ENCODE measurements at places on chromosomes 1 and 21.

DNA sequence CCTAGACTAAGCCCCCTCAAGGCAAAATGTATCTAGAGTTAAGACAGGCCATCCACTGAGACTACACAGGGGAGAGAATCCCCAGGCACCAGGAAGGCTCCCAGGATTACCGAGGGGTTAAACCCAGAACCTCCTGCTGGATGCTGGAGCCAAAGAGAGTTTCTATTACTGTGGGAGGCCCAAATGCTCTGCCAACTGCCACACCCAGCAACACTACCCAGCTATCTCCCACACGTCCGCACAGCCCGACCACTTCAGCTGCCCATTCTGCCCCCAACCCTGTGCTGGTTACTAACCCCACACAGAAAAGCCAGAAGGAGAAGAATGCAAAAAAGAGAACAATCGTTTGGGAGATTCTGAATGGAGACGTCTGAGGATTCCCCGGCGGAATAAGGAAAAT lies 63.6 kb downstream of the CD46 start:
- DNase-seq, result no peak

- DNase-seq, result peak; percentile 6
These were observed 6.1 kb upstream of the CD1A start for GRCh38 chr1:158248118-158248517.

DNA sequence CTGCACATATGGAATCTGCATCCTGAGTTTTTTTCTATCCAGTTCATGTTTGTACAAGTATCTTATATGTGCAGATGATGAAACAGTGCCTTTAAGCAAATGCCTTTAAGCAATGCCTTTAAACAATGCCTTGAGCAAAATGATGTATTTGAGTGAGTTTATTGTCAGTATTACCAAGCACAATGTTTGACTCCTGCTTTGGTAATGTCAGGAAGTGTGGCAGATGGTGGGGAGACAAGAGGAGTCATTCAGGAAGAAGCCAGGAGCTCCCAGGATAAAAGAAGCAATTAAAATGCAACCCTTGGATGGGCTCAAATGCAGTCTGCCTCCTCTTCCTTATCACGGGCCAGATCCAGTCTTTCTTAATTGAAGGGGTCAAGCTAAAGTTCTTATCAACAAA lies 108.7 kb upstream of the KCNJ15 start:
- DNase-seq, result no peak

DNA sequence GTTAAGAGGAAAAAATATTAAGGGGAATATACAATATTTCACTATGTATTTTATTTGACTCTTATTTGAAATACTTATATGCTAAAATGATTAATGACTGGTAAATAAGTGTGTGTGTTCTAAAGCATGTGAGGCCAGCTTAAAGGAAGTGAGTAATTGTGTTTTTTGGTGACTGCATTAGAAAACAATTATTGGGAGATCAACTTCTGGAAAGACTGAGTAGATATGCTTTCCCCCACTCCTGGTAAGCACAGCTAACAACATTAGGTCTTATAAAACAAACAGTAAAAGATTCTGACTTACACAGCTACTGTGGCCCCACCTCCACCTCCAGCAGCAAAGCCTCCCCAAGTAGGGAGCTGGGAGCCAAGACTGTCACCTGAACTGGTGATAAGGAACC lies 403.0 kb downstream of the SRGAP2C start:
- no peak for DNase-seq

DNA sequence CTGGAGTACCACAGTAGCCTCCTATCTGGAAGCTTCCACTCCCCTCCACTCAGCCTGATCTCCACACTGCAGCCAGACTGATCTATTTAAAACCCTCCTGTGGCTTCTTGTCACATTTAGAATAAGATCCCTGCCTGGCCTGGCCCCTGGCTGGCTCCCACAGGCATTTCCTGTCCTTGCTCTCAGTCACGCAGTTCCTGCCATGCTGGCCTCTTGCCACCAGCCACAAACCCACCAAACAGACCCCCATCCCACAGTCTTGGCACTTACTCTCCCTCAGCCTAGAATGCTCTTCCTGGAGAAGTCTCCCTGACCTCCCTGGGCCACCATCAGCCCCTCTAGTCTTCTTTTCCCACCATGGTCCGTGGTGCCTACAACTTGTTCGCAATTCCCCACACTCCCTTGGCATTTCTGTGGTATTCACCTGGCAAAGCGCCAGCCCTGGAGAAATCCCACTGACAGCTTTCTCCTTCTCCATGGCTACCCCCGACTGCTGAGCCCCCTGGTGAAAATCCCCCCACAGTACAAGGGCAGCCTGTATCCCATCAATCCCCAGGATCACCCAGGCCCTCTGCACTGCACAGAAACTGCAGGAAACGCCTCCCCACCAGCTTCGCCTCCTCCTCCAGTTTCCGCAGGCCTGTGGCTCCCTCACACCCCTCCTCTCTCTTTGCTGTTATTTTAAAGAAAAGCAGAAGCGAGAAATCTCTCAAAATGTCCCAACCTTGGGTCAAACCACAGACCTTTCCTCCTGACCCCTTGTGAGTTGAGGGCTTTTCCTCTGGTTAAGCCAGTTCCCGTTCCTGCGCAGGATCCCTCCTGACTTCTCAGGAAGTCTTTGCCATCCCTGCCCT lies 94.5 kb downstream of the SYT2 start:
- DNase-seq, result no peak

DNA sequence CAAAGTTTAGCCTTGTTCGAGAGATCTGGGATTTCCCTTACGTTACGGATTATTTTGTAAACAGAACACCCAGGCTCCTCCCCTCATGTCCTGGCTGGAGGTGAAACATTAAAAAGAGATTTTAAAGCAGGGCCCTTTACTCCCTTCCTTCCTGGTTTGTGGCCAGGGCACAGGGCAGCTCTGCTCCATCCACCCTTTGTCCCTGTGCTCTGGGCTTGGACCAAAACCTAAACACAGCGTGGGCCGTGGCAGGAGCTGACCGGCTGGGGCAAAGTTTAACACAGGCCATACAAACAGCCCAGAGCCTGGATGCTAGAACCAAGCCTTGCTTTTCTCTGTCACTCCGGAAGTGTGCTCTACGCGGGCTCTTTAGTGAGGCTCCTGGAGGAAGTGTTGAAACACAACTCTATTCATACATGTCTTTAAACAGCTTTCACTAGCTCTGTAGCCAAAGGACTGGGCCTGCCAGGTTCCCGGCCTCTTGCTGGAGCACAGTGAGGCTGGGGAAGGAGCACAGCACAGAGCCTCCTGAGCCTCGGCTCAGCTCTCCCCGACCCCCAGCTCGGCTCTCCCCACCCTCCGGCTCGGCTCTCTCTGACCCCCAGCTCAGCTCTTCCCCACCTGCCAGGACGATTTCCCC lies 84.7 kb downstream of the PDE9A start:
- DNase-seq, result peak; percentile 20

DNA sequence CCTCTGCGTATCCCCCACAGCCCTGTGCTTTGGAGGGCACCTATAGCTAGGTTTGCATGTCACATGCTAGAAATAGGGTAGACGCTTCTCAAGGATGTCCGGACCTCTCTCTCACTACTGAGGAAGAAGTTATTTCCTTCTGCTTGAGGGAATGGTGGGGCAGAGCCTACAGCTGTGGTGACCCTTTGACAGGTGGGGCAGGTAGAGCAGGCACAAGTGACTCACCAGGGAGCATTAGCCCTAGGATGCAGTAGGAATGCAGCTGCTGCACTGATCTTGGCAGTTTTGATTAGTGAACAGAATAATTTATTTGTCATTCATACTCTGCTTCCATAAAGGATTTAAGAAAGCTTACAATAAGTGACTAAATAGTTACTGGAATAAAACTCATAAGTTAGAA lies 129.6 kb upstream of the HOOK1 start:
- DNase-seq, result no peak

DNA sequence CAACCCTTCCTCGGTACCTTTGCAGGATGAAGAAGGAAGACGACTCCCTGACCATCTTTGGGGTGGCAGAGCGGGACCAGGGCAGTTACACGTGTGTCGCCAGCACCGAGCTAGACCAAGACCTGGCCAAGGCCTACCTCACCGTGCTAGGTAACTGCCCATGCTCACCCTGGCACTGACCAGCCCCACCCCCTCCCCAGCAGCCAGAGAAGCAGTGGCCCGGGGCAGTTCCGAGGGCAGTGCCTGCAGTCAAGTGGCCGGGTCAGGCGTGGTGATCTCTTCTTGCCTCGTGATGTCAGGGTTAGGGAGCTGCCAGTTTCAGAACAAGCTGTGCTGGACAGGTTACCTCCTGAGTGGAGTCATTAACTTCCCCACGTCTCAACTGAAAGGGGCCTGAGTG lies 66.4 kb upstream of the CNTN2 start:
- DNase-seq, result no peak

DNA sequence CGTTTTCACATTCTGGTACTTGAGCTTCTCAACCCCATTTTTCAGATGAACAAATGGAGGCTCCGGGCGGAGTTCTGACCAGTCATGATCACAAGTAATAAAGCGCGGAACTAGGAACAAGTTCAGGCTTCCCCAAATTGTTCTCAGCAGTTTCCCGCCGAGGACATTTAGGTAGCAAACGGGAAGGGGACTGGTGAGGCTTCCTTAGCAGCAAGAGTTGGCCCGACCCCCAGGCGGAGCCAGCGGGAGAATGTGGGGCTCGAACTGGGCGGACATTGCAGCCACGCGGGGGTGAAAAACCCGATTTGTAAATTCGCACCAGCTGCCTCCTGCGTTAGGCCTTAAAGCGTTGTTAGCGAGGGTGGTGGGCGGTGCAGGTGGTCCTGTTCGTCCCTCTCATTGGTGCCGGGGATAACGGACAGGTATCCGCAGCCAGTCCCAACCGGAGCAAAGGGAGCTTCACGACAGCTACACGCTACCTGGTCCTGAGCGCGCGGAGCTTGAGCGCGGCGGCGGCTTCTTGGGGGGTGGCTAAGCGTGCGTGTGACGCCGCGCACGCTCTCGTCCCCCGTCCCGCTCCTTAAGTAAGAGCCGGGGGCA lies 15.3 kb downstream of the SEMA6C start:
- peak; percentile 63 for DNase-seq

GRCh38 chr1:220991506-220991905 lies 112.3 kb downstream of the HLX start:
- no peak for DNase-seq

- DNase-seq, result no peak
These were observed 204.8 kb downstream of the SETD4 start for GRCh38 chr21:35855484-35855883.

GRCh38 chr1:19978143-19978542 lies 1.3 kb downstream of the PLA2G2A start:
- DNase-seq, result no peak

DNA sequence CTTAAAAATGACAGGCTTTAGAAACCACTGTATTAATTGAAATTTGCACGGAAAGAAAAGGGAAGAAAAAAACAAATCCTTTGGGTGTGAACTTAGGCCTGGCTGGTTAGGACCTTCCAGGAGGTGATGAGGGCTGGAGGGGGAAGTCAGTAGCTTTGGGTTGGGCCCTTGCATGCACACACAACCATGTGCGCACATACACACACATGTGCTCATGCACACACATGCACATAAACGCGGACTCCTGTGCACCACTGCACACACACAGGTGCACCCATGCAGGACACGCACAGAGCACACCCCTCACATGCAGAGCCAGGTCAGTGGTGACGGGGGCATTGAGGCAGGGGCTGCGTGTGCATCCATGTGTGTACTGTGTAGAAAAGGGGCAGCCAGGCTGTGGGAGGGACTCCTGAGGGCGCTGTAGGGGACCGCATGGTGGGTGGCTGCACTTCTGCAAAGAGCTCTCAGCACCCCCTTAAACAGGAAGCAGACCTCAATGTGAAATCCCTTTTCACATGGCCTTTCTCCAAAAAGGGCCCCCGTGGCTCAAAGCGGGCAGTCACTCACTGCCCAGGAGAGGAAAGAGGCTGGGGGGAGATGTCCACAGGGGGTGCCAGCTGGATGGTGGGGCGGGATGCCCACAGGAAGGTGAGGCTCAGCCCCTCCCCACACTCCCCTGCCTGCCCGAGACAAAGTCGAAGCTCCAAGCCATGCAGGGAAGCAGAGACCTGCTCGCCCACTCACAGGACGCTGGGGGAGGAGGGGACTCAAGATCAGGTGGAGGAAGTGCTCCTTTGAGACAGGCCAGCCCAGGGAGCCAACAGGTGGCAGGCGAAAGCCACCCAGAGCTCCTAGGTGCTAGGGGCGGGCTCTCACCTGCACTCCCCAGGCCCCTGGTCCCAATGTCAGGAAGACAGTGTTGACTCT lies 95.2 kb downstream of the ITPKB start:
- no peak for DNase-seq

DNA sequence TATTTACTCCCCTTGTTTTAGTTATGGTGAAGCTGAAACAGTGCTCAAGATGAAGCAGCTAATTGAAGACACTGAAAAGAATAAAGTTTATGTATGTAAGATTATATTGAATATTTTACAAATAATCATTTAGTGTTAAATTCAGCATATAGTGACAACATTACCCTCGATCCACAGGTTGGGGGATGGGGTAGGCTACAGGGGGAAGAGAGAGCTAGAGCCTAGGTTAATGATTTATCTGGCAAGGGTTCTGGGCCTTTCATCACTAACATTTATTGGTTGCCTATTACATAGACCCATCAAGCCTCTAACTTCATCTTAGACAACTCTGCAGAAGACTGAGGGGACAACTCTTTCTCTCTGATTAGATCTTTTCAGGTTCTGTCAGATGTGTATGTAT lies 21.3 kb downstream of the ZCCHC17 start:
- DNase-seq, result no peak

GRCh38 chr1:220692436-220693228 lies 2.5 kb downstream of the C1orf115 start:
- DNase-seq, result no peak

DNA sequence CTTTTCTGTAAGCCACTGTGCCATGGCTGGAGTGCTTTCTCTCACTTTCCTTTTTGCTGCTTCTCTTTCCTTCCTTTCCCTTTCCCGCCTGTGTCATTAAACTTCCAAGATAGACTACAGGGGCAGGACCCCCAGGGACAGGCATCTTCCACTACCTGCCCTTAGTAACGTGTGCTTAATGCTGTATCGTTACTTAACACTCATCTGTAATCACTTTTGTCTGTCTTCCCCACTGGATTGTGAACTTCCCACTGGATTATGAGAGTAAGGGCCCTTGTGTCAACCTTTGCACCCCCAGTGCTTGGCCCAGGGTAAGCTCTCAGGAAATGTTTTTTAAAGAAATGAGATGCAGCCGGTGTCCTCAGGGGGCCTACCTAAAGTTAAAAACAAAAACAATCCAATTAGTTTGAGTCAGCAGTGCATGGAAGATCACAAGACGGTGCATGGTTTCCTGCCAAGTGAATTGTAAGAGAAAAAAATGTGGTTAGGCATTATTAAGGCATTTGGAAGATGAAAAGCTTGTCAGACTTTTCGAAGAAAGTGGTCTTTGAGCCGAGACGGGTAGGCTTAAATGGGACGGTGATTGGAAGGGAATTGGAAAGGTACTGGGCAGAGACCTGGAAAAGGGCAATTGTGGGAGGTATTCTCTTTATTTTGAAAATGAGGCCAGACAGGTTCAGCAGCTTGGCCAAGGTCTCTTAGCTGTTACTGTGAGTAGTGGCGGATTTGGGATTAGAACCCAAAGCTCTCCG lies 958 bp downstream of the LYPLAL1 start:
- DNase-seq, result no peak

GRCh38 chr1:169027607-169028320 lies 78.7 kb upstream of the ATP1B1 start:
- DNase-seq, result no peak

GRCh38 chr1:53734650-53735211 lies 4.2 kb downstream of the GLIS1 start:
- DNase-seq, result no peak

- DNase-seq, result peak; percentile 7
These were observed 33.3 kb downstream of the GNPAT start for GRCh38 chr1:231274119-231274825.

GRCh38 chr21:32653326-32653901 lies 41.2 kb upstream of the CFAP298 start:
- DNase-seq, result peak; percentile 21

GRCh38 chr1:76137746-76138145 lies 63.2 kb downstream of the ST6GALNAC3 start:
- DNase-seq, result no peak

- DNase-seq, result no peak
These were observed 34.1 kb upstream of the EPS15 start for GRCh38 chr1:51552929-51553807.
